ENCODE measurements at places on chromosomes 5 and 9.

GRCh38 chr5:102596951-102597350 lies 98.2 kb upstream of the SLCO6A1 start:
- DNase-seq: no peak

DNA sequence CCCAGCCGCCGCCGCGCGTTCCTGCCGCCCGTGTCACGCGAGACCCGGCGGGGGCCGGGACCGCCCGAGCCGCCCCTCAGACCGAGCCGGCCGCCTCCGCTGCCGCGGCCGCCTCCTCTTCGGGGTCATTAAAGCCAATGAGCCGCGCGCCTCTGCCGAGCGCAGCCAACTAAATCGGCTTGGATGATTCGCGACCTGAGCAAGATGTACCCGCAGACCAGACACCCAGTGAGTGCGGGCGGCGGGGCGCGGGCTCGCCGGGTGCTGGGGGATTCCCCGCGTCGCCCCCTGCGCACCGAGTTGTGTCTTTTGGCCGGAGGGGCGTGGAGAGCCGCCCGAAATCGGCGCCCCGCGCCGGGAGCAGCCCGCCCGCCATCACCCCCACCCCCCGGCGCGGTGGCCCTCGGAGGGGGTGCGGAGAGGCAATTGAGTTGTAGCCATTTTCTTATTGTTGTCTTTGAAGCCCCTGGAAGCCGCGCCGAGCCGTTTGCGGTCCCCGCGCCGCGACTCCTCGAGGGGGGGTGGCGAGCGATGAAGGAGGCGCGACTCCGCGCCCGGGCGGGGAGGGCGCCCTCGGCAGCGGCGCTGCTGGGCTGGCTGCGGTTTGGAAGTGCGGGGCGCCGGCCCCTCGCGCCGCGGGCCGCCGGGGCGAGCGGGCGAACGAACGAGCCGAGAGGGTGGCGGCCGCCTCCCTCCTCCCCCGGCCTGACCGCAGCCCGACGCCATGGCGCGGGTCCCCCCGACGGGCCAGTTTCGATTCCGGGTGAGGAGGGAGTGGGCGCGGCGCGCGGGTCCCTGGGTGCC lies 1.0 kb downstream of the TLE4 start:
- DNase-seq: peak; percentile 50

GRCh38 chr9:136690104-136690805 lies 3.0 kb upstream of the AGPAT2 start:
- DNase-seq: no peak

- DNase-seq: no peak
Observed at GRCh38 chr5:17314907-17315471, 97.6 kb downstream of the BASP1 start.

- DNase-seq: no peak
Observed at GRCh38 chr9:94697972-94698581, 28.4 kb upstream of the AOPEP start.

DNA sequence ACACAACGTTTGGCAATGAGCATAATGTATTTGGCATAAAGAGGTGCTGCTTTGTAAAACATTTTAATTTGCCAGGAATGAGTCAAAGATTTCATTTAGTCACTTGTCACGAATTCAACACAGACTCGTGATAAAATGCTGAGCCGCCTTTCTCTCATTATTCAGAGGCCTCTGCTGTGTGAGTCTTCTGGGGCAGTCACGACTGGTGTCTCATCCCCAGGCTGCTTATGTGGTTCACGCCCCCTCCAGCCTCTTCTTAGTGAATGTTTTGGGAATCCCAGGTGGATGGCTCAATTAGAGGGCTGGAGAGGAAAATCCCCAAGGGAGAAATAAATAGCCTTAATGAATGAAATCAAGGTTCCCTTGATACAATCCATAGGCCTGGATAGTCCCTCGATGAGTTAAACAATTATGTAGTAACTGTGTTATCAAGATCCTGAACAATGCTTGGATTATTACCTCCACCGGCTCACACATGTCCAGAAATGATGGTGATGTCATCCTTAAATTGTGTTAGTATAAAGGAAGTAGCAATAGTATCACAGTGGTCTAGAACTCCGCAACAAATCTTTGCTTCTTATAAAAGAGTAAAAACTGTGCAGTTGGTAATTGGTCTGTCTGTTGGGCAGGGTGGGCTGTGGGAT lies 192.1 kb upstream of the ADAMTS16 start:
- DNase-seq: no peak

- no peak for DNase-seq
Observed at GRCh38 chr5:50965654-50966375, 299.4 kb downstream of the PARP8 start.

- DNase-seq: no peak
Observed at GRCh38 chr5:67992923-67993322, 222.6 kb upstream of the PIK3R1 start.

GRCh38 chr5:60701321-60701968 lies 1.5 kb upstream of the DEPDC1B start:
- no peak for DNase-seq
